GM19239 (cell line): ENCODE measurements at places on chromosomes 5 and 9.

- DNase-seq: no peak
These were observed 428.8 kb upstream of the CDH6 start for GRCh38 chr5:30764704-30765103.

- DNase-seq: no peak
These were observed 28.9 kb downstream of the SHB start for GRCh38 chr9:38039907-38040682.

GRCh38 chr9:115277301-115277700 lies 159.3 kb upstream of the TNC start:
- no peak for DNase-seq

DNA sequence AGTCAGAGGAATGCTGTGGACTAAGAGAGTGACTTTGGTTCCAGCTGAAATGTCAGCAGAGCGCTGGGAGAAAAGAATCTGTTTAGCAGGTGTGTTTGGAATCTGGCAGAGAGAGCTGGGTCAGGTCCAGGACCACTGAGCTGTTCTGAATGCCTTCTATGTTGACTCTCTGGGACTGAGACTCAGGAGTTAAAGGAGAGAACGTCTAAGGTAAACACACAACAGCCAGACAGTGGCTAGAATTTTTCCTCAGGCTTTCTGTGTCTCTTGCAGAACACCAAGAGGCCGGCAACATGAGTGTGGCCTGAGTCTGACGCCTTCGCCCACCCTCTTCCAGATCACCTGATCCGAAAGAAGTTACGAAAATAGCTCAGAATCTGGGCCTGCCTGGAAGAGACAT lies 107.2 kb upstream of the ZNF462 start:
- DNase-seq: no peak

DNA sequence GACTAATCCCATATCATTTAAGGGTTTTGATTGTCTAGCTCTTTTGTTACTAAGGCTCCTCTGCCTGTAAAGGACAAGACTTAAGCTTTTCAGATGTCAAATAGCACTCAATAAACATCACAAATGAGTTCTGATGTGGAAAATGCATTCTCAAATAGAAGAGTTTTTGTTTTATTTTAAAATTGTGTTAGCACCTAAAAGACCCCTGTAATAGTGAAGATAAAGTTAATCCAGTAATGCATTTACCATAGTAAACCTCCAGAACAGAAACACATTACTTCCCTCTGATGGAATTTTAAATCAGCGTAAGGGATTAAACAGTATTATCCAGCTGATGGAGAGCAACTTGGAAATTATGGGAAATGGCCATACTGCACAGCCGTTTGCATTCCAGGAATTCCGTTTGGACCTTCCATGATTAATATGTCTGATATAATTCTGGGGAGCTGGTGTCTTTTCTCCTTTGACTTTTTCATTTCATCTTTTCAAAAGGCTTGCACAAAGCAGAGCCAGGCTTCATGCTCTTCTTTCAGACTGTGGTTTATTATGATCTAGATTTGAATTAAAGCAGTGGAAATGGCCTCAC lies 105.6 kb downstream of the PPP2R2B start:
- DNase-seq: no peak
